OCI-LY7 (cell line): ENCODE measurements at places on chromosomes 3 and 15. TPM values are rescaled to one million over a fixed set of nuclear protein-coding genes. Genes with fewer than 3 reads are reported as not detected.

DNA sequence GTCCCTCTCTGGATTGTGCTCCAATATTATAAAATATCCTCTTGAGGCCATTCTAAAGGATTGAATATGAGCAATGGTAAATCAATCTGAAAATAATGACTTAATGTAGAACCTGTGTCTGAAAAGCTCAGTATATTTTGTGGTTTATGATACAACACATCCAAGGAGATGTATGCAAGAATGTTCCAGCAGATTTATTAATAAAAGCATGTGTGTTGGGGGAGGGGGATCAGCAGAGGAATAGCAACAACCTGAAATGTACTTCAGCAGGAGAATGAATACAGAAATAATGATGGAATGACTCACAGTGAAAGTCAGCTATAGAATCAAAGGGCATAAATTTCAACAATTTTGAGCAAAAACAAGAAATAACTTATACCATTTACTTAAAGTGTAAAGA is 56.7 kb upstream of the NUDT16 start:
- DNase-seq: no peak

- DNase-seq: no peak
These were observed 554.7 kb upstream of the KCNMB2 start for GRCh38 chr3:177981576-177981975.

DNA sequence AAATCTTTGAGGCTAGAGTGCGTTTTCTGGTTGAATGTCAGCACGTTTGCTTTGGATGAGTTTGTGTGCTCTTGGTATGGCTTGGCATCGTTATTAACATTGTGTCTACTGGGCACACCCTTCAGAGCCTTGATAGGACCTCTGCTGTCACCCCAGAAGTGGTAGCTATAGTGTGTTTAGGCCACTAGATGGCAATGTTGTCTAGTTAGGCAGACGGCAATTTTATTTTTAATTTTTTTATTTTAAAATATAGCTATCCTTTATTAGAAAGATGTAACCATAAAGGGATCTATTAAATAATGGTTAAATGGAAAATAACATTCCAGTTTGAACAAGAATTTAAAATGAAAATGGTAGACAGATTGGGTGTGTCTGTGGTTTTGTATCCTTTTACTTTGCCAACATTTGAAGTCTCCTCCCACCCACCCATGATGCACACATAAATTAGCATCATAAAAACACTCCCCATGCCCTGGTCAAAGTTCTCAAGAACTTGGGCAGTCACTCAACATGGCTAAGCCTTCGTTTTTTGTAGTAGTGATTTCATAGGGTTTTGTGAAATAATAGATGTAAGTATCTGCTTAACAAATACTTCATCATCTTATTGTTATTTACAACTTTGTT is 200.7 kb downstream of the KCNH8 start:
- peak; percentile 77 for DNase-seq

DNA sequence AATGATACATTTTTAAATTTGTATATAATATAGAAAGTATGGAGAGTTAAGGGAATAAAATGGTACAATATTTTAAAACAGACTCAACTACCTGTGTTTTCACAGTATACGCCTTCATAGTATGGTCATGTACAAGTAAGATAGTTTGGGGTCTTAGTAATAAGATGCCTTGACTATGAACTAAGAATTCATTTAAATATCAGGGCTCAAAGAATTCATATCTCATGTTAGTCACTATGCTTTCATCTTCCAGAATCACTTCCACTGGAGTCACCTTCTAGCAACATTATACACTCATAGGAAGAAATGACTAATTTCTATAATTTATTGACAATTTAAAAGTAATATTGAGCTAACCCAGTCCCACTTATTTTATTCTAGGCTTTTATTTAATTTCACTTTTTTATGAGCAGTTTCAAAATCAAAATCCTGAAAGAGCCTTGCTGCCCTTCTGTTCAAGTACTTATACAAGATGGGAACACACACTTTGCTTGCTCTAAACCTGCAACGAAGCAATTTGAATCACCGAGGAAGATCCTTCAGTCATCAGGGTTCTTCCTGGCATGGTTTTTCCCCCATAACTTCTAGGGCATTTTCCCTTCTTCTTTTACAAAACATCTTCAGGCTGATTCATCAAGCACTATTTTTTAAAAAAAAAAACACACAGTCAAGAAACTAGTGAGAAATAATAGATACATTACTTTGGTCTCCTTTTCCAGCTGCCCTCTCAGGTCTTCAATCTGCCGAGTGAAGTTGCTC is 94.1 kb downstream of the MYH15 start:
- no peak for DNase-seq

The GPR160 gene
- total RNA-seq: 115 and 117 TPM in 2 replicates

The KCNH8 gene
- total RNA-seq: 0.59 and 1.1 TPM in 2 replicates

The SLC28A1 gene
- not detected in 2 replicates for total RNA-seq
